ENCODE measurements at places on chromosomes 16 and 17. TPM values are rescaled to one million over a fixed set of nuclear protein-coding genes. Genes with fewer than 3 reads are reported as not detected.

Gene OXLD1
- 52.9 TPM for total RNA-seq

Gene LGALS9B
- total RNA-seq = not detected

Gene KRTAP4-4
- total RNA-seq = not detected

Gene FLII
- 248 TPM for total RNA-seq

Gene TGFB1I1
- total RNA-seq = 136 TPM

Gene STH
- not detected for total RNA-seq

Gene KRT27
- total RNA-seq = not detected

Gene PABPN1L
- total RNA-seq = not detected

Gene ASGR2
- total RNA-seq = not detected

Gene KLHL11
- total RNA-seq = 11.6 TPM

Gene ITPRIPL2
- 14.4 TPM for total RNA-seq

Gene HS3ST3B1
- 16.3 TPM for total RNA-seq

Gene TBC1D16
- 22.7 TPM for total RNA-seq

Gene CACNA1G
- total RNA-seq = under 0.01 TPM

Gene C16orf96
- total RNA-seq = under 0.01 TPM

Gene TENT4B
- 5.0 TPM for total RNA-seq

Gene SLC9A5
- 0.89 TPM for total RNA-seq

Gene PNMT
- total RNA-seq = not detected

Gene SSTR5
- not detected for total RNA-seq

Gene PRSS33
- total RNA-seq = not detected

Gene SHBG
- total RNA-seq = 0.15 TPM

Gene ITGAX
- under 0.01 TPM for total RNA-seq

Gene KRT16
- total RNA-seq = not detected

Gene CDRT15L2
- not detected for total RNA-seq

Gene TXNL4B
- total RNA-seq = 6.8 TPM

Gene RRAD
- 7.6 TPM for total RNA-seq

Gene GPR139
- not detected for total RNA-seq

Gene CALB2
- total RNA-seq = not detected

Gene SLC16A11
- 0.15 TPM for total RNA-seq

All from bronchus fibroblast of lung (primary cell).